ENCODE measurements at places on chromosomes 4 and X.

- no peak for DNase-seq
Observed at GRCh38 chrX:12871257-12871656, 4.4 kb downstream of the TLR7 start.

DNA sequence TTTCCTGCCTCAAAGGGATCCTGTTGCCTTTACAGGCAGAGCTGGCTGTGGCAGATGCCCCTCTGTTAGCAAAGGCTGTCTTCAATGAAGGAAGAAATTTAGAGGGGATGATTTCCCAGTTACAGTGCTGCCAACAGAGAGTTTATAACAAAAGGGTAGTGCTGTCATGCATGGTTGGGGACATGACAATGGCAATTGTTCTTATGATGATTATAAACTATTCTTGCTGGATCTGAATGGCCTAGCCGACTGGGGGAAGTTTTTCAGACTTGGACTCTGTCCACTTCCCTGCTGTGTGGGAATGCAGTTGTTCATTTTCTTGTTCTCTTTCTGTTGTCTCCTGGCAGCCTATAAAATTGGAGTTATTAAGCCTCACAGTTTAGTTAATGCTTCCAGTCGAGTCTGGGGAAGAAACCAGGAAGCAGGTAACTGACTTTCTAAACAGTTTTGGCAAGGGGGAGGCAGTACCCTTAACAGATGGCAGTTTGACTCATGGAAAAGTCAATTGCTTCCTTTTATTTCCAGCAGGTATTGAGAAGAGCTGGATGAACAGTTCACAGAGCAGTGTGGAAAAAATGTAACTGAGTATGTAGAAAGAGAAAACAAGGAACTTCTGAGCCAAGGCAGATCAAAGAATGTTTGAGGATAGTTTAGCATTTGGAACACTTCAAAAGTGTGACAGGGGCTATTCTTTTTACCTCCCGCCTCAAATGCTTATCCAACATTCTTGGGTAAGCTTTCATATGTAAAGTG lies 582.6 kb downstream of the RAPGEF2 start:
- no peak for DNase-seq

GRCh38 chrX:136933611-136934145 lies 53.2 kb upstream of the RBMX start:
- DNase-seq: no peak

DNA sequence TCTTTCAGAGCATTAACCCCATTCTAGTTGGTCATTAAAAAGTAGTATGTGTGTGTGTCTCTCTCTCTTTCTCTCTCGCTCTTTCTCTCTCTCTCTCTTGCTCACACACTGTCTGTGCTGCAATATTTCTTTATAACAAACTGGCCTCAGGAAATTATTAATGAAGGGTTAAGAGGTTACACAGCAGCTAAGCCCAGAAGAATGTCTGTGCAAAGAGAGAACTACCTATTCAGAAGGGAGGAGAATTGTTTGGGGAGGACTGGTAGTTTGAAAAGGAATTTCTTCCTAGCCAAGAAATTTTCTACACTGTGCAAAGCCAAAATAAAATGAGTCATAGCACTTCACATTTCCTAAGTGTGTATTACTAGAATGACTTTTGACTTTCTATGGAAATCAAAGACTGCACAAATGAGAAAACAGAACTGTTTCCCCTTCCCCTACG lies 22.2 kb downstream of the PDGFC start:
- no peak for DNase-seq

DNA sequence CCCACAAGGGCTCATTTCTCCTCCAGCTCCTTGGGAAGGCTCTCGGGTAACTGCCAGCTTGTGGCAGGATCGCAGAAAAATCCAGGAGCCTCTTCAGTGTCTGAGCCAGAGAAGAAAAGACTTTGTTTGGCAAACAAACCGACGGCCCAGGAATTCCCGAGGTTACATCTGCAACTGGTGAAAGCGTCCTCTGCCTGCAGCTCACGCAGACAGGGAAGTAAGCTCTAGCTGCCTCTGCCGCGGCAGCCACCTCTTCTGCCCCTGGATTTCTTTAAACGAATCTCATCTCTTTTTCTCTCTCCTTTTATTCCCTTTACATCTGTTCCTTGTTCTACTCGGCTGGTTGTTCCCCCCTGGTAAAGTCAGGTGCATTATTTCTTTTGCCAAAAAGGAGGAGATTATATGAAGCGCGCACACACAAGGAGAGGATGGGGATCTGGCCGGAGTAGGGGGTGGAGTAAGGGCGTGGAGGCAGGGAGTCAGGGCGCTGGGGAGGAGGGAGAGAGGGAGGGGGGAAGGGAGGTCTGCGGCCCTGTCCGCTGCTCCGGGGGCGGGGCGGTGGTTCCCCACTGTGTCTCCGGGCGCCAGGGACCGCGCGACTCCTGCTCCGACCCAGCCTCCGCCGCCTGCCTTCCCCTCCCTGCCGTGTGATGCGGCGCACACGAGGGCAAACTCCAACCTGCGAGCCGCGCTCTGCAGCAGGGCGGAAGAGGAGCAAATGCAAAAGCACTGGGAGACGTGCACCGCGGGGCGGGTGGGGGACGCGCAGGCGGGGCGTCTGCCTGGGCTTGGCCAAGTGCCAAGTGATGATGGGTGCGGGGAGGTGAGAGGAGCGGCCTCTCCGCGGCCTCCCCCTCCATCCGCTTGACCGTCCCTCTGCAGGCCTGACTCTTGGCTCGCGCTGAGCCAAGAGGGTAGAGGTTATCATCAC lies at the start of gene DCHS2:
DCHS2 (minus strand) TSS at position 459 of the 931 bp plus-strand sequence; CDS start at position 15, 444 bp downstream.
- peak; percentile 42 for DNase-seq

DNA sequence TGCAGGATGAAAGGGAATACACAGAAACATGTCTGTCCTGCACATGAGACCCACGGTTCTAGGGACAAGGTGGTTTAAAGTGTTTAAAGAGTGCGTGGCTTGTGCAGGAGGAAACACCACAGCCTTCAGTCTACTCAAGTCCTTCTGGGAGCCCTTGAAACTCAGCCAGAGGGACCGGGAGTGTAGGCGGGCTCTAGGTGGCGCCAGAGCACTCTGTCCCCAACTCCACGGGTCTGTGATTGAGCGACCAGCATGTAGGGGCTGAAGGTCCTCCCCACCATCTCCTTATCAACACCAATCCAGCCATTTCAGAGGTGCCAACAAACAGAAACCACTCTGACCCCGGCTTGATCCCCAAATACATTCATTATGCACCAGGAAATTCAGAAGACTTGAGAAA lies 82.0 kb upstream of the CLDN34 start:
- peak; percentile 75 for DNase-seq

Data from activated CD8-positive, alpha-beta T cell treated with anti-CD3 and anti-CD28 coated beads for 36 hours (primary cell).